Choroid plexus epithelial cell (primary cell): ENCODE measurements at places on chromosomes 1 and 21.

DNA sequence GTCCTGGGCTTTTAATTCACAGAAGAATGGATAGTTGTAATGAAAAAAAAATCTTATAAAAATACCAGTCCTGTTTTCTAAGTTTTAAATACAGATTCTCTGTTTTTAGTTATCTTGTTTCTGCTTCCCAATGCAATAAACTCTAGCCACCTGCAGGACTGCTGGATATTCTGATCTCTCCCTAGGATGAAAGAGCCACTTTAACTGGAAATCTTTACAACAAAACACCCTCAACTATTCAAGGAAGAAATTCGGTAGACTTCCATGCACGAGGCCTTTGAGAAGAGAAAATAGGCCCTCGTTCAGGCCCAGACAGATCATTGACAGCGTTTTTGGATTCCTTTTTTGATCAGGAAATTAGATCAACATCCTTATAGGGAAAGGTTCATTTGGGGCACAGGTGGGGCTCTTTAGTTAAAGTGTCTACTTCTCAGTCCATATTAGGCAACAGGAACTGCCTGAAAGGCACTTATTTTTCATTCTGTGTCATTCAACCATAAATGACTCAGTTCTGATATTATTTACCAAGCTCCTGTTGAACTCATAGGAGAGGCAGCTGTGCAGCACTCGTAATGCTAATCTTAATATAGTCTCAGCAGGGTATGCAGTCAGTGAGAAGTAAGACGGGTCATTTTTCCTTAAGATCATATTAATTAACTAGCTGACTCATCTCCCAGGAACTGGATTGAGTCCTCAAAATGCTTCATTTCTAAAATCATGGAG, 71.1 kb upstream of the ERRFI1 start:
- peak; percentile 93 for DNase-seq

GRCh38 chr1:115475901-115476300, 137.9 kb upstream of the NGF start:
- DNase-seq, result no peak

DNA sequence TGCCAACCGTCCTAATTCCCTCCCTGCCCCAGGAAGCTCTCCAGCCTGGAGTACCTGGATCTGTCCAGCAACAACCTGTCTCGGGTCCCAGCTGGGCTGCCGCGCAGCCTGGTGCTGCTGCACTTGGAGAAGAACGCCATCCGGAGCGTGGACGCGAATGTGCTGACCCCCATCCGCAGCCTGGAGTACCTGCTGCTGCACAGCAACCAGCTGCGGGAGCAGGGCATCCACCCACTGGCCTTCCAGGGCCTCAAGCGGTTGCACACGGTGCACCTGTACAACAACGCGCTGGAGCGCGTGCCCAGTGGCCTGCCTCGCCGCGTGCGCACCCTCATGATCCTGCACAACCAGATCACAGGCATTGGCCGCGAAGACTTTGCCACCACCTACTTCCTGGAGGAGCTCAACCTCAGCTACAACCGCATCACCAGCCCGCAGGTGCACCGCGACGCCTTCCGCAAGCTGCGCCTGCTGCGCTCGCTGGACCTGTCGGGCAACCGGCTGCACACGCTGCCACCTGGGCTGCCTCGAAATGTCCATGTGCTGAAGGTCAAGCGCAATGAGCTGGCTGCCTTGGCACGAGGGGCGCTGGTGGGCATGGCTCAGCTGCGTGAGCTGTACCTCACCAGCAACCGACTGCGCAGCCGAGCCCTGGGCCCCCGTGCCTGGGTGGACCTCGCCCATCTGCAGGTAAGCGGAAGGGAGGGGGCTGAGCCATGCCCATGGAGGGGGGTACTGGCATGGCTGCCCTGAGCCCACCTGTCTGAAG, 16.5 kb downstream of the PODN start:
- no peak for DNase-seq

- no peak for DNase-seq
Observed at GRCh38 chr1:207069858-207070506, 16.9 kb downstream of the PFKFB2 start.

- DNase-seq, result no peak
Observed at GRCh38 chr1:67647036-67647798, 37.8 kb upstream of the GADD45A start.

GRCh38 chr1:241600496-241600901, 39.7 kb downstream of the CHML start:
- DNase-seq, result peak; percentile 63

DNA sequence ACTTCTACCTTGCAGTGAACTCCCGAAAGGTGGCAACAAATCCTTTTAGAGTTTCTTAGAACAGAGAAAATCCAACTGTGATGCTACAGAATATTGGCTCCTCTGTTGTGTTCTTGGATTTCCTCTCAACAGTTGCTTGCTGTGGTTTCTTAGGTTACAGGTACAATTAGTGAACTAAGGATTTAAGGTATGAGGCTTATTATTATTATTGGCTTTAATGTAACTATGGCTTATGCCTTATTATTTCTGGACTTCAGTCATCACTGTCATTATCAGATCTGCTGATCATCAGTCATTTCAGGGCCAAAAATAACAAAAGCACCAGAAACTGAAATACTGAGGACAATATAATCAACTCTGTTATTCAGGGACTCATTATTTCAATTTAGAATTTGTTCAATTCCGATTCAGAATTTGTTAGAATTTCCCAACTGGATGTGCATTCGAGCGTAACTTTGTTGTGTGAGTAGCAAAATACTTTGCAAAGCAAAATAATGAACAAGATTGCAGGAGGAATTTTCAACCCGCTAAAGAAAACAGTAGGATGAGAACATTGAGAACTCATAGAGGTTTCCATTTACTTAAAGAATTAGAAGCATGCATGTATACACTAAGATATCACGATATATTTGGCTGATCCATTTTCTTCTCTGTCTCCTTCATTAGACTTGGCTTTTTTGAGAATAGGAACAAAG, 65.5 kb upstream of the AK4 start:
- DNase-seq, result peak; percentile 44

DNA sequence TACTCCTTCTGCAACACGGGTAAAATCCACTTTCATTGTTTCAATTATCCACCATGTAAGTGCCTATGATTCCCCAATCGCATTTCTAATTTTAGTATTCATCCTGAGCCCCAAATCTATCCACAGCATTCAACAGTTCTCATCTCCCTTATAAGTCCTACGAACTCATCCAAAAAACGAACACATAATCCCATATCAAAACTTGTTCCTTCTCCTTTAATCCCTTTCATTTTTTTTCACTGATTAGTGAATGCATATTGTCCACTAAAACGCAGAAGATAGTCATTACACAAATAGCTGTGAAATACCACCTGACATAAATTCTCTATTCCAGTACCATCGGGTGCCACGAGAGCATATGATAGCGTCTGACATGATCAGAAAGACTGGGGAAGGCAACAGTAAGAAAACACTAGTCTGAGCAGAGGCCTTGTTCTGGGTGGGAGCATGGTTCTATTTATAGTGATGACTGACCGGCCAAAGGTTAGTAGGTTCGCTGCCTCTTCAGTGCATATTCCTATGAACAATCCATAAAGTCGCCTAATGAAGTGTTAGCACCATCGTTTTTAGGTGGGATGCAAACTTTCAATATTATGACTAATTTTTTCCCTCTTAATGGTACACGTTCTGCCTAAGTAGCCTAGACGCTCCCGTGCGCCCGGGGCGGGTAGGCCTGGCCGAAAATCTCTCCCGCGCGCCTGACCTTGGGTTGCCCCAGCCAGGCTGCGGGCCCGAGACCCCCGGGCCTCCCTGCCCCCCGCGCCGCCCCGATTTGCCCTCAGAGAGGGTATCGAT, 648 bp downstream of the ATP5PF start:
- peak; percentile 64 for DNase-seq

DNA sequence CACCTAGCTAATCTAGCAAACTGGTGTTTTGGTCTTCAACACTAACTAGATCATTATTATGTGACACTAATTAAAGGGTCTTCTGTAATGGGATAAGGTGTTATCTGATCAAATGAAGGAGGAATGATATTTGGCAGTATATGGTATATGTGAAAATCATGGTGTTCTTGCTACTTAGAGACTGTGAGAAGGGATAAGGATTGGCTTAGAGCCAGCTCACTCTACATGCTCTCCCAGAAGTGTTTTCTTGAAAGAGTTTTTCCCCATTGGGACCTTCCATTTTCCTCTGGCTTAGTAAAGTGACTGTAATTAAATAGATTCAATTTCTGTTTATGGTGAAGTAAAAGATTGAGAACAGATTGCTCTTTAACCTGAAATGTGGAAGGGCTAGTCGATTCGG, 71.2 kb upstream of the RGL1 start:
- peak; percentile 32 for DNase-seq

DNA sequence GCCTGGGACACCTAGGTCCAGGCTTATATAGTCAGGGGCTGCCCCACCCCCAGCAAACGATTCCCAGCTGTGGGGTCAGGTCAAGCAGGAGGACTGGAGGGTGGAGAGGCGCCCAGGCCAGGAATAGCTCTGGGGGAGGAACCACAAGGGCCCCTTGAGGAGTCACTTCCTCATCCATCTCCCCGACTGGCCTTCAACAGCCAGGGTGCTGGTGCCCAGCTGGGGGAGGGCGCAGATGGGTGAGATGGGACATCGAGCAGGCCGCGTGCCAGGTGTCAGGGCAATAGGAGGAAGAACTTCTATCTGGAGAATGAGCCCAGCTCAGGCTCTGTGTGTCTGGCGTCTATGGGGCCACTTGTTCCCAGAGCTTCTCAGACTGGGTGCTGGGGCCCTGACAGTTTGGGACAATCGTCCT, 208 bp upstream of the MYBPH start:
- no peak for DNase-seq

GRCh38 chr21:42456457-42456856, 39.6 kb downstream of the RSPH1 start:
- peak; percentile 48 for DNase-seq
